ENCODE measurements at places on chromosomes 12 and 14.

- DNase-seq: no peak
Observed at GRCh38 chr12:119859241-119859640, 17.9 kb downstream of the CIT start.

GRCh38 chr14:43042408-43042807, 1435.7 kb downstream of the LRFN5 start:
- peak; percentile 0 for DNase-seq

DNA sequence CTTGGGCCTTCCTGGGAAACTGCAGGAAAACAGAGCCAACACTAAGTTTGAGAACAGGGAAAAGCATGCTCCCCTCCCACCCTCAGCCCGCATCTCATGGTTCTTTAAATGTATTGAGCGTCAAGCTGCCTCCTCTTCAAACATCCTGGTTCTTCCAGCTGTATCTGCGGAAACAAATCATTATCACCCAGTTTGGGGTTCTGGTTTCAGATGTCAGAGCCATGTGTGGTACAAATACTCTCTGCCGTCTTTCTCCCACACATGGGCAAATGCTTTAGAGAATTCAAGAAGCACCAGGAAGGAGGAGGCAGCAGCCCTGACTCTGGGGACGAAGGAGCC, 29.1 kb downstream of the JDP2 start:
- DNase-seq: peak; percentile 37

GRCh38 chr14:102316338-102316742, 3.2 kb upstream of the ZNF839 start:
- DNase-seq: peak; percentile 47

DNA sequence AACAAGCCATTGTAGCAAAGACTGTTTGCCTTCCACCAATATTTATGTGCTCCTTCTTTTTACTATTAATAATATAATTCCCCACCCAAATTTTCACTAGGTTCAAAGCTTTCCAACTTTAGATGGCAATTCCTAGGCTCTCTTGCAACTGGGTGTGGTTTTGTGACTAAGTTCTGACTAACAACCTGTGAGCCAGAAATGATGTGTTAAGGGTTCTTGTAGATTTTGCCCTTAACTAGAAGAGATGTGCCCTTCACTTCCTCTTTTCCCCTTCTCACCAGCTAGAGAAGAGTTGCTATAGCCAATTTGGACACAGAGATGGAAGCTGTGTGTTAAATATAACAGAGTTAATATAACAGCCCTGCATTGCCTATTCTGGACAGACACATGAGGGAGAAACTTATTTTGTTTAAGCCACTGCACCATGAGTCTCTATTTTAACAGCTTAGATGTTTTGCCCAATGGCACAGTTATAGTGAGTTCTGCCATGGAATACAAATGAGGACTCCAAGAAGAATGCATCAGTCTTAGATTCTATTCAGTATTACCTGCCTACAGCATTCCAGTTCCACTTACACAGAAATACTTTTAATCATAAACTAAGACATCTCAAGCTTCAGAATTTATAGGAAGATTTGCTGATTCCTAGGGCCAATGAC, 216.2 kb downstream of the DUSP6 start:
- DNase-seq: no peak

DNA sequence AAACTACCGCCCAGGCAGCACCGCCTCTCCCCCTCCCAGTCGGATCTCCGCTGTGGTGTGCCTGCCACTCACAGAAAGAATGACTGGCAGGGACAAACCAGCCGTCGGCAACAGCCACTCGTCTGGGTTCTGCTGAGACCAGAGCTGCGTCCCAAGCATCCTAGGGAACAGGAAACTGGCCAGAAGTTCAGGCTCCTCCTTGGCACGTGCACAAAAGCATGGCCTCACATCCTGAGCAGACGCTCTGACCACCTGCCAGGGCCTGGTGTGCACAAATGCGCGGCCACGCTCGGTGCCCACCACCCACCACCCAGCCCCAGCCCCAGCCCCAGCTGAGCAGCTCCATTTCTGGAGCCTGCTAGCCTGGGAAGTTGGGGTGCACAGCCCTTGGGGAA, 214.8 kb downstream of the DPF3 start:
- DNase-seq: peak; percentile 10

GRCh38 chr12:54934419-54934818, 50.1 kb downstream of the TESPA1 start:
- DNase-seq: no peak

GRCh38 chr14:23605931-23606585, 27.5 kb upstream of the JPH4 start:
- no peak for DNase-seq

- no peak for DNase-seq
Observed at GRCh38 chr12:62361048-62361447, 100.8 kb downstream of the USP15 start.

DNA sequence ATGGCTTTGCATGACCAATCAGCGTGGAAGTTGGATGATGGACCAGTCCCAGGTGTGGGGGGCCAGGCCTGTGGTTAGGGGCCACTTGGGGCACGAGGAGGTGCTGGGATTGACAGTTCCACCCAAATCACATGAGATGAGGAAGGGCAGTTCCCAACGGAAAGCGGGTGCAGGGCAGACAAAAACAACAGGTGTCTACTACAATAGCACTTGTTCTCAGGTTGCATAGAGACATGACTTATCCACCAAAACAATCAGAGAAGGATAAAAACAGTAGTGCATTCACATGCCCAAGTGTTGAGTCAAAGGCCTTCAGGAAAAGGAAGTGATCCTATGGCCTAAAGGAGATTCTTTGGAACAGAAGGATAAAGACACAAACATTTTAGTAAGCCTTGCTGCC, 14.6 kb upstream of the EIF2B2 start:
- no peak for DNase-seq

DNA sequence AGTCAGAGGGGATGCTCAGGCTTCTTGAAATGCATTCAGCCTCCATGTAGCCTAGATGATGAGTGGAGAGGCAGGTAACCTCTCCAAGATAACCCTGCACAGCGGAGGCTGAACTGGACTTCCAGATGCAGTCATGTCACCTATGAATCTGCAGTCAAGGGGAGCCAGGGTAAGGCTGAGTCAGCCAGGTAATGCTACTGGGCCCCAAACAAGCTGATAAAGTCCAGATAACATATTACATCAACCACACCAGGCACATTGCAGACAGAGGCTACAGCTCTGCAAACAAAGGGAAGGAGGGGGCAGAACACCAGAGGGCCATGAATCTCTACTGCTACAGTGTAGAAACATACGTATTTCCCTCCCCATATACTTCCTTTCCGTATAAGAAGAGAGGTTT, 14.0 kb downstream of the RNASE9 start:
- no peak for DNase-seq

DNA sequence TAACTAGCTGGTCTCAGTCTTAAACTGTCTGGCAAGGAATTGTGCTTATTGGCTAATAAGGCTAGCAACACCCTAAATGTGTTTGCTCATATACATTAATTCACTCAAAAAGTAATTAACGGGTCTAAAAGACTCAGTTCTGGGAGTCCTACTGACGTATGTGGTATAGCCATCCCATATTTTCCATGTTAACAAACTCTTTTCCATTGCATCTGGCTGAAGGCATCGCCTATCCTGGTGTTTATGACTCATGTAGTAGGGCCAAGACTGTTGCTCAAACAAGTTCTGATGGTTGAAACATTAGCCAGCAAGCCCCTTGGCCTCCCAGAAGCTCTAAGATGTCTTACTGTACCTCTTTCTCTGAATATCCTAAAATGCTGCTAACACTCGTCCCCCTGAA, 98.5 kb downstream of the PHLDA1 start:
- no peak for DNase-seq

- DNase-seq: no peak
Observed at GRCh38 chr14:100386121-100386520, 63.0 kb downstream of the SLC25A47 start.

DNA sequence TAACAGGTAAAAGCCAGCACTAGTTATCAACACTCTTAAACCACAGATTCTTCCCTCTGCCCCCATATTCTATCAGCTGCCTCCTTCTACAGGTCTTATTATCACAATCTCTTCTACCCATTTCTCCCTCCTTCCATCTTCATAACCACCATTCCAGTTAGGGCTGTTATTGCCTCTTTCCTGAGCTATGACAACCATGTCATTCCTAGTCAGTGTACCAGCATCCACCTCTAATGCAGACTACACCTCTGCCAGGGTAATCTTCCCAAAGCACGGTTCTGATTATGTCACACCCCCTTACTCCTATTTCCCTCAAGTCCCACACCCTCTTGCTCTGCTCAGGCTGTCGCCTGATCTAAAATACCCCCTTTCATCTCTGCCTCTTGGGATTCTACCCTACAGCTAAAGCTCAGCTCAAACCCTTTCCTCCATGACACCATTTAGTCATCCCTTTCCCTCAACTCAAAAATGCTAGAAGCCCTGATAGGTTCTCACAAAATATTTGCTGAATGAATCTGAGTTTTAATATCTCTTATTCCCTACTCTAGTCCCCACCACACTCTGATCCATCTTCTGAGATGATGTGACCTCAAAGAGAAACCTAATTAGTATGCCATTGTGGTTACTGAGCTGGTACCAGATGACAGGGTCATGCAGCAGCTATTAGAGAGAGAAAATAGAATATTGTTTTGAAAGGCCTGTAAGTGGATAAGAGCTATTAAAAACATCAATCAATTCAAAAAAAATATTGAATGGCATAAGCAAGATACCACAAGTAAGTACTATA, 11.7 kb downstream of the RACGAP1 start:
- peak; percentile 37 for DNase-seq

- no peak for DNase-seq
Observed at GRCh38 chr14:102633906-102634595, 41.6 kb downstream of the RCOR1 start.

DNA sequence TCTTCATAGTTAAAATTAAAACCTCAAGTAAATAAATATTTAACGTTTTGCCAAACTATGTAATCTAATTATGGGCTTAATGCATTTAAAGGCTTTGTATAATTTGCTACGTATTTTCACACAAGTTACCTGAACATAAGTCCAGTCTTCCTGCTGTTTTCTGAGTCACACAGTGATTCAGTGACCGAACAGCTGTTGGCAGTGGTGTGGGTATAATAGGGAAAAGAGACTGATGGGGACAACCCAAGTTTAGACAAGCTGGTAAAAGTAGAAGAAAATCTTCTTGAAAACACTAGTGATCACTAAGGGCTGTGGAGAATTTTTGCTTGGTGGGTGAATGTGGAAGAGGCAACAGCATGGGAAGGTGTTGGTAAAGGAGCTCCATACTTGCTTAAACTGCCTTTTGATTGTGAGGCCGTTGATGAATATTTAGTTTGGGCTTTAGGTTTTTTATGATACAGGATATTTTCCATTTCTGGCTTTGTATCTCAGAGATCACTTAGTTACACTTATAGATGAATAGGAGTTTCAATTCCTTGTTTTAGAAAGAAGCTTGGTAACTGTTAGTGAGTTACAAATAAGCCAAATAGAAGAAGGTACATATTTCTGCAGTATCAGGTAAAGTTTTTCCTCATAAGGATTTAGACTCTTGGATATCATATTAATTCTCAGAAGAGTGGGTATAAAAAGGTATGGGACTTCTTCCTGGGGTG, 23.9 kb downstream of the LRRK2 start:
- no peak for DNase-seq

DNA sequence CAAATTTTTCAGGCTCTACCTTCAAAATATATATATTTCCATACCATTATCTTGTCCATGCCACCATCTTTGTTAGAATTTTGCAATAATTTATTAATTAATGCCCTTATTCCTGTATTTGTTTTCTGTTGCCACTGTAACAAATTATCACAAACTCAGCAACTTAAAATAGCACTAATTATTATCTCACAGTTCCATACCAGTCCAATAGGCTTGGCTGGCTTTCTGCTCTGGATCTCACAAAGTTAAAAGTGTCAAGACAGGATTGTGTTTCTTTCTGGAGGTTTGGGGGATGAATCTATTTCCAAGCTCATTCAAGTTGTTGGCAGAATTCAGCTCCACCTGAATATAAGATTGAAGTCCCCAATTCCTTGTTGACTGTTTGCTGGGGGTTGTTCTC, 58.6 kb upstream of the SLC38A4 start:
- no peak for DNase-seq

DNA sequence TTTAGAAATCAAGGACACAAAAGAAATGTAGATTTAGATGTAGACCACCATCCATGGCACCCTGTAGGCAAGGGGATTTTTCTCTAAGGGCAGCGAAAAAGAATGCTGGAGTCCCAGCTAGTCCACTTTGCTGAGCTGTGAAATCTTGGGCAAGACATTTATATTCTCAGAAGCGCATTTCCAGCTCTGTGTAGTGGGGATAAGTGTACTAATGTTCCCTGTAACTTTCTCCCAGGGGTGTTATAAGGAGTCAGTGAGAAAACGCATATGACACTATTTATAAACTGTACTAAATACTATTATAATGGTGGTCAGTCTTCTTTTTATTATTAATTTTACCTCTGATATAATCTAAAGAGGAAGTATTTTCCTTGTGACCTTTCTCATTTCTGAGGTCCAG, 133.4 kb upstream of the FRMD6 start:
- DNase-seq: no peak

DNA sequence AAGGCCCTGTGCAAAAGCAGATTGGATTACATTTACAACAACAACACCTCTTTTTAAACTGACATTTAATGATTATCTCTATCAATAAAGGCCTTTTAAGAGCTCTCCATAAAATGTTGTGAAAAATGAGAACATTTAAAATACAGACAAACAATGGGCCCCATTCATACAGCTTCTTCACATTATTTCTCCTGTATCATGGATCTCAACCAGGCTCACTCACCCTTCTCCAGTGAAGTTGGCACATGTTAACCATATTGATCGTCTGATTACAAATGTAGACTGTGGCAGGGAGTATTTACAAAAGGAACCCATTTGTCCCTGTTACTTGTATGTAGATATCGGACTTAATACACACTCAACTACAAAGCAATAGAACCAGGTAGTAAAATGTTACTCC, 220.2 kb upstream of the BTG1 start:
- DNase-seq: no peak

Data from putamen (tissue), 1 donor.